ENCODE measurements at places on chromosomes 5 and 9.

- no peak for DNase-seq
These were observed 131.3 kb downstream of the SEC61B start for GRCh38 chr9:99353408-99353807.

GRCh38 chr9:38619556-38620447 is 594 bp downstream of the ANKRD18A start:
- peak; percentile 15 for DNase-seq

GRCh38 chr9:28909526-28909925 is 1336.2 kb upstream of the C9orf72 start:
- no peak for DNase-seq

DNA sequence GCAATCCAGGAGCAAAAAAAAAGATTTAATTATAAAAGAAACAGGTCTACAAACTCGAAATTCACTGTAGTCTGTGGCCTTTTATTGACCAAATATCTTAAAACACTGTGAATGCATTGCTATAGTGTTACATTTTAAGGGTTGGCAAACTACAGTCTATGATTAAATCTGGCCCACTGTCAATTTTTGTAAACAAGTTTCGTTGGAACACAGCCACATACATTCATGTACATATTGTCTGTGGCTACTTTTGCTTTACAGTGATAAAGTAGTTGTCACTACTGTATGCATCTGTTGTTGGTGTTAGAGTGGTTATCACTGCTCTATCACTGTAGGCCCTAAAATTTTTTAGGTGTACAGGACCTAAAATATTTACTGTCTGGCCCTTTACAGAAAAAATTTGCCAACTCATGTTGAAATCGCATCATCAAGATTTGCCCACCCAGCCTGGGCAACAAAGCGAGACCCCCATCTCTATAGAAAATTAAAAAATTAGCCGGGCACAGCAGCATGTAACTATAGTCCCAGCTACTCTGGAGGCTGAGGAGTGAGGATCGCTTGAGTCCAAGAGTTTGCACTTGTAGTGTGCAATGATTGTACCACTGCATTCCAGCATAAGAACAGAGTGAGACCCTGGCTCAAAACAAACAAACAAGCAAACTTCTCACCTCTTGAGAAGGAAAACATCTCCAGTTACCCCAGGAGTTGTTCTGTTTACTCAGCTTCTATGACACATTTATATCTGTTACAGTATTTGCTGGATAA is 89.0 kb downstream of the ERBIN start:
- no peak for DNase-seq

- DNase-seq, result no peak
These were observed 32.2 kb downstream of the BHMT start for GRCh38 chr5:79143684-79144379.

Data from CD4-positive, alpha-beta T cell treated with Interleukin-12 subunit alpha and Interleukin-12 subunit beta, for 1 hour (primary cell).